Stimulated activated CD4-positive, alpha-beta T cell treated with anti-CD3 and anti-CD28 coated beads, TNF-alpha, amount 100 ng/mL, for 4 hours (primary cell): ENCODE measurements at places on chromosomes 1 and 21.
A peak's percentile ranks its signal among the peaks of the same experiment; 100 is the strongest.

DNA sequence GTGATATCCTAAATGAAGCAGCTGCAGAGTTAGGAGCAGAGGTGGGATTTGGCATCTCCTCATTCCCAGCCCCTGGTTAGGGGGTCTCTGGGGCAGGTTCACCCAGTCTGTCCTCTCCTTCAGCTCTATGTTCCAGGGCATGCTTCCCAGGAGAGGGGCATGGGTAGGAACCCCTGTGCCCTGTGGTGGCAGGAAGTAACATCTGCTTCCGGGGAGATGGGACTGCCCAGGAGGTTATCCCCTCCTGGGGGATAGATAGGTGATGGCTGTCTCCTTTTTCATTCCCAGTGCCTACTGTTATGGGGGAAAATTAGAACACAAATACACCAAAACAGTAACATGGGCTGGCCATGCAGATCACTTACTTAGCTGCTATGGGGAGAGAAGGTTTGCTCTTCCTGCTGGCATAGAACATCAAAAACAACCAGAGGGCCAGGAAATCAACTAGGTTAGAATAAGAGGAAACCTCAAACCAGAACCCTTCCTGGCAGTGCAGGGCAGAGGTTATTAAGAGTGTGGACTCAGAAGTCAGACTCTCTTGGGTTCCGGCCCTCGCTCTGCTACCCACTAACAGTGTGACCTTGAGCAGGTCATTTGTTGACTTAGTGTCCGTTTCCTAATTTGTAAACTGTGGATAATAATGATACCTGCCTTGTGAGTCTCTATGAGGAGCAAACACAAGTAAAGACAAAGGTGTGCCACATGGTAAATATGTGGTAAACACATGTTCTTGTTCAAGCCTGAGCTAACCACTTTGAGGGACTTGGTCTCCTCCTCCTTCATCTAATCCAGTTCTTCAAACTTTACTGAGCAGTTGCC, 157.8 kb upstream of the JUN start:
- no peak for DNase-seq

DNA sequence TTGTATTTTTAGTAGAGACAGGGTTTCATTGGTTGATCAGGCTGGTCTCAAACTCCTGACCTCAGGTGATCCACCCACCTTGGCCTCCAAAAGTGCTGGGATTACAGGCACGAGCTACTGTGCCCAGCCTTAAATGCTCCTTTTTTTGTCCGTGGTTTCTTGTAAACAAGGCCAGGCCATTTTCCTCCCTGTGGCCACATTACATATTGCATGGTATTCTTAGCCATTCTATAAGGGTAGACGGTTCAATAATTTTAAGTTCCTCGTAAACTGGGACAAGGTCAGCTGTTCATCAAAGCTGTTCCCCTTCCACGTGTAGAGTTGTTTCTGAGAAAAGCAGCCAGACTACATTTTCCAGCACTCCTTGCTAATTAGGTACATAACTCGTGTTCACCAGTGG, 10.3 kb upstream of the LUZP1 start:
- DNase-seq = no peak

DNA sequence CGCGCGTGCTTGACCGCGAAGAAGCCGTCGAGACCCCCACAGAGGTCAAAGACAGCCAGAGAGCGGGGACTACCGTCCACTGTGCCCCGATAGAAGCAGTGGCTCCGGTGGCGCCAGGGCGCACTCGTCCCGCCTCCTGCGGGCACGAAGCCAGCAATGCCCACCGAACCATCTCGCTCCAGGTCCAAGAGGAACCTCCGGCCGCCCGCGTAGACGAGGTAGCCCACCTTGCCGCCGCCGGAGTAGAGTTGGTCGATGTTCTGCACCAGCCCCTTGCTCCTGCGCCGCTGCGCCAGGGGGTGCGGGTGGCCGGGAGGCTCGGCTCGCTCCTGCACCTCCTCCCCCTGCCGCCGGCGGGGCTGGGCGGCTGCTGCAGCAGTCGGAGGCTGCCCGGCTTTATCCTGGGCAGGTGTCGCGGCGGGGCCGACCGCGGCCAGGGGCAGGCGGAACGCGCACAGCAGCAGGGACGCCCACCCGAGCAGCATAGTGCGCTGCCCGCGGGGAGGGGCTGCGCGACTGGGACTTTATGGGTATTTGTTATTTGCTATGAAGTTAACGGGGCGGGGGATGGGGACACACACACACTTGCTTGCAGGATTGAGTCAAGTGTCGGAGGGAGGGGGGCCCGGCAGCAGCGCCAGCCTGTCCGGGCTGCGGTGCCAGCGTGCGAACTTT, 844 bp downstream of the ADAMTS5 start:
- DNase-seq = no peak

- DNase-seq = no peak
These were observed 138.4 kb upstream of the BACE2 start for GRCh38 chr21:41029571-41029970.

DNA sequence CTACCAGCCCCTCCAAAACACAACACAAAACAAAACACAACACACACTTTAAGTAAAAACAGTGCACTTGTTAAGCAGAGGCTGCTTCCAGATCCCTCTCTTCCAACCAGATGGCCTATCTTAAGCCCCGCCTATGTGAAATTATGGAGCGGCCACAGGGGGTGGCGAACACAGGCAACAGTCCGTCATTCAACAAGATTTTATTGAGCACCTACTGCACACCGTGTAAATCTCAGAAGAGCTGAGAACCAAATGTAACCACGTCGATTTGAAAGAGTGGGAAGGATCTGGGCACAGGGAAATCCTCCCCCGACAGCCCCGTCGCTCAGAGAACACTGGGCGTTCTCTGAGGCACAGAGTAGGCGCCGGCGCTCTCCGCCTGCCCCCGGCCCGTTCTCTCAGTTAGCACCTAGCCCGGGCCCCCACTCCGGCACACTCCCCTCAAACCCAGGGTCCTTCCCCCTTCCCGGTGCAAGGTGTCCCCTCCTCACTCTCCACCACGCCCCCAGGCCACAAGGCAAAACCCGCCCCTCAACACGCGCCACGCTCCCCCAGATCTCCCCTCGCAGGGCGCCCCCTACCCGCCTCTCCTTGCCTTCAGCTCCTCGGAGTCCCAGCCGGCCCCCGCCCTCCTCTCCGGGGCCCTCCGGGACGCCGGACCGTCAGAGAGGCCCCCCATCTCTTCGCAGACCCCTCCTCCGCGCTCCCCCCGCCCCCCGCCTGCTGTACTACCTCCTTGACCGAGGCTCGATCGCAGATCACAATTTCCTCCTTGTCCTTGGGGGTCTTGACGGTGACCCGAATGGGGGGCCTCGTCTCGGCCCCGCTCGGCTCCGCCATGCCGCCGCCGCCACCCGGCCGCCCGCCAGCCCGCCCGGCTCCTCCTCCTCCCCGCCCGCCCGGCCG, 483 bp downstream of the UBQLN4 start:
- DNase-seq = peak; percentile 49

DNA sequence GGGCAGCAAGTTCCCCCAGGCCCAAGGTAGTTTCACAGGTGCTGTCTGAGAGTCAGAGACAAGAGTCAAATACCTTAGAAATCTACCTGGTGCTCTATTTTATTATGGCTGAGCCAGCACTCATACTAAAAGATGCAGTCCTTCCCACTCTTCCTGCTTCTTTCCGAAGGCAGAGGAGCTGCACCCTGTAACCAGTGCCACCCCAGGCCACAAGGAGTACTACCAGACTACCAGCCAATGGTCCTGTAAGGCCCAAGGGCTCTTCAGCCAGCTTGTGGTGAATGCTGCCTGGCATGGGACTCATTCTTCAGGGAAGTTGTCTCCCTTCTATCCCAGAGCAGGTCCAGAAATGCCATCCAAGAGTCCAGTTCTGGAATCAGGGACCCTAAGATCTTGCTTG, 203.8 kb upstream of the DUSP10 start:
- no peak for DNase-seq

- no peak for DNase-seq
These were observed 11.8 kb upstream of the XCL2 start for GRCh38 chr1:168555508-168556046.

- DNase-seq = no peak
These were observed 9.8 kb downstream of the FBLIM1 start for GRCh38 chr1:15768388-15768787.
